ENCODE measurements at places on chromosomes 3 and 15.

GRCh38 chr15:29051422-29051821 is 165.6 kb downstream of the APBA2 start:
- DNase-seq, result no peak
- H3K36me3 ChIP-seq, result no peaks in the 10 kb centered on the region
- H3K27ac ChIP-seq, result no peak overlapping the region

GRCh38 chr3:58188173-58188564 is 22.6 kb downstream of the DNASE1L3 start:
- H3K27ac ChIP-seq, result peak overlapping the region; percentile 62
- no peaks in the 10 kb centered on the region for H3K27me3 ChIP-seq
- no peak overlapping the region for H3K4me3 ChIP-seq
- no peaks in the 10 kb centered on the region for H3K36me3 ChIP-seq
- no peak for DNase-seq

GRCh38 chr15:39099524-39099923 is 481.4 kb upstream of the THBS1 start:
- H3K4me3 ChIP-seq, result no peak overlapping the region
- DNase-seq, result no peak
- H3K27me3 ChIP-seq, result no peaks in the 10 kb centered on the region

- H3K27ac ChIP-seq, result peak overlapping the region; percentile 93
- no peak overlapping the region for H3K4me3 ChIP-seq
- H3K36me3 ChIP-seq, result peaks cover 74% of the 10 kb centered on the region
- H3K4me1 ChIP-seq, result peaks cover 52% of the 10 kb centered on the region
- DNase-seq, result no peak
Measured at GRCh38 chr3:8548502-8549275, 47.1 kb downstream of the LMCD1 start.

GRCh38 chr3:3503411-3503810 is 295.8 kb upstream of the LRRN1 start:
- no peaks in the 10 kb centered on the region for H3K4me1 ChIP-seq
- H3K36me3 ChIP-seq, result no peaks in the 10 kb centered on the region
- DNase-seq, result no peak
- no peak overlapping the region for H3K4me3 ChIP-seq

DNA sequence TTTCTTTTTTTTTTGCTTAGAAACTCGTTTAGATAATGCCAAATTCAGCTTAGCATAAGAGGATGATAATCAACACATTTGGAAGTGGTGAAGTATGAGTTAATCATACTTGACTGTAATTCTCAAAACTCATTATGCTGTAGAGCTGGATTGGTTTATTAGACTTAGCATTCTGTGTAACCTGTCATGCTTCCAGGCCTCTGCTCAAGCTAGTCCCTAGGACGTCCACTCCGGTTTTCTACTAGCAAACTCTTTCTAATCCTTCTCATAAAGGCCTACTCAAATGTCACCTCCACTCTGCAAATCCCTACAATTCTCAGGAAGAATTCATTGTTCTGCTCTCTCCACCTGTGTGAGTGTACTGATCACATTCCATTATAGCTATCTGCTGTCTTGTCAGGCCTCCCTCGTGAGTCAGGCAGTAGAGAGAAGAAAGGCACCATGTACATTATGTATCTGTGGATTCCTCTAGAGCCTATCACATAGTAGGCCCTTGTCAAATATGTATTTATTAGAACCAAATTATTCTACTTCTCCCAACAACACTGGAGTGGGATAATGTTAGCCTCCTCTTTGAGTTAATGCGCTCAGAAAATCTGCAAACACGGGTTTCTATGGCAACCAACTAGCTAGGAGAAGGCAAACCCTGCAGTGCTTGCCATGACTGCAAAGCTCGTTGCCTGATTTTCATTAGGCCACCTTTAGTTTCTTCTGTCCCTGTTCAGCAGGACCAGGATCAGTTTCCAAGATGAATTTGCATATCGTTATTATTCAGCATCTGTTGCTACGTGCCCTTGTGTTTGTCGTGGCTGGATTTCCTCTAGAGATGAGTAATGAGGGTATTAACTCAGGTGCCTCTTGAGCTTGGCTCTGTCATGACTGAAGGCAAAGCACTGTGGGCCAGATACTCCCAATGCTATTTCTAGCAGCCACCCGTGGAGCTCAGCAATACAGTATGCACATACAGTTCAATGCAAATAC is 30.7 kb downstream of the ATP13A5 start:
- DNase-seq, result no peak
- H3K36me3 ChIP-seq, result no peaks in the 10 kb centered on the region

DNA sequence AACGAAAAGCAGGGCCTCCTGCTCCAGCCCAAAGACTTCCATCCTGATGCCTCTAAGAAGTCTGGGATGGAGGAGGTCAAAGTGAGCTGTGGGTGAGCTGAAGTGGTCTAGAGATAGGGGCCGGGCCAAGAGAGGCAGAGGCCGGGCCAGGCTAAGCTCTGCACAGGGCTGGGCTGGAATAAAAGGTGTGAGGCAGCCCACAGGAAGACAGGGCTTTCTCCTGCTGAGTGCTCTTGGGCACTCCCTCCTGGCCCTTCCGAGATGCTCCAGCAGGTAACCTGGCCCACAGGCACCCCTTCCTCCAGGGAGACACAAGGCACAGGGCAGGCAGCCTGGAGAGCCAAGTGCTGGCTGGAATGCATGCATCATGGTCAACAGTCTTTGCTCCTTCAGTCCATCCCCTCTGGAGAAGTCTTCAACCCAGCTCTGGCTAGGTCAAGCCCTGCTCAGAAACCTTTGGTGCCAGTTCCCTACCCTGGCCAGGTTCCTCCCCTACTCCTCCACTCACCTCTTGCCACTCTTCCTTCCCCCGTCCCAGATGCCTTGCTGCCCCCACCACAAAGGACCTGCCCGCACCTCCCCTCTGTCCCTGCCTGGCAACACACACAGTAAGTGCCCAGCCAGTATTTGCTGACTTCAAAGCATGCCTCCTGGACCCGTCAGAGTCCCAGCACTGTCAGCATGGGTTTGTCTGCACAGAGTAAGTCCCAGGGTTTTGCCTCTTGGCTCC is 93.6 kb downstream of the SEC22A start:
- H3K27ac ChIP-seq, result no peak overlapping the region
- no peak overlapping the region for H3K4me3 ChIP-seq
- no peaks in the 10 kb centered on the region for H3K36me3 ChIP-seq
- no peak for DNase-seq
- no peaks in the 10 kb centered on the region for H3K4me1 ChIP-seq

GRCh38 chr3:195117978-195118581 is 152.9 kb downstream of the XXYLT1 start:
- H3K27me3 ChIP-seq, result no peaks in the 10 kb centered on the region
- no peaks in the 10 kb centered on the region for H3K36me3 ChIP-seq
- H3K4me3 ChIP-seq, result no peak overlapping the region
- H3K4me1 ChIP-seq, result no peaks in the 10 kb centered on the region

GRCh38 chr15:57370929-57371328 is 5.4 kb upstream of the CGNL1 start:
- no peak for DNase-seq
- H3K27ac ChIP-seq, result no peak overlapping the region
- H3K4me1 ChIP-seq, result no peaks in the 10 kb centered on the region
- H3K4me3 ChIP-seq, result no peak overlapping the region

- DNase-seq, result no peak
- H3K4me3 ChIP-seq, result no peak overlapping the region
- H3K4me1 ChIP-seq, result no peaks in the 10 kb centered on the region
- H3K27ac ChIP-seq, result no peak overlapping the region
- H3K27me3 ChIP-seq, result no peaks in the 10 kb centered on the region
Measured at GRCh38 chr3:79167651-79168416, 600.0 kb downstream of the ROBO1 start.

DNA sequence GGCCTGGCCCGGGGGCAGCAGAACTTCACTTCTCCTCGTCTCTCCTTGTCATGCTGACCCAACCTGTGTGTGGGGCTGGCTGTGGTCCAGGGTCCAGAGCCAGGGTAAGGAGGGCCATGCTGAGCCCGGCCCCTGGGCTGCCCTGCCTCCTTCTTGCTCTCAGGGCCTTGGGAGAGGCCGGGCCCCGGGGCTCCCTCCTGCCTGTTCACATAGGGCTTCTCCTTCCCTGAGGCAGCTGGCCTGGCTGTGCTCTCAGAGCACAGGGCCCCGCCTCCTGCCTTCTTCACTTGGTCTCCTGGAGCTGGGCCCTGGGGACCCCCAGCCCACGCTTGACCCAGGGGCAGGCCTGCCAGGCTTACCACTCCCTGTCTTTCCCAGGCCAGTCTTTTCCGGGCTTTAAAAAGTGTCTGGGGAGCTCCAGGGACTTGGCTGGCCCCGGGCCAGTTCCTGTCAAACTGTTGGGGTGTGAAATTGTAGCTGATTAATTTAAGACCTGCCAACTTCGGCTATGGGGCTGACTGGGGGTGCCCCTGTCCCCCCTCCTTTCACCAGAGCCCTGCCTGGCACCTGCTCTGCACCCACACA is 11.8 kb downstream of the PLXNA1 start:
- no peak overlapping the region for H3K4me3 ChIP-seq
- H3K4me1 ChIP-seq, result peaks cover 31% of the 10 kb centered on the region
- peak overlapping the region; percentile 27 for H3K27ac ChIP-seq
- no peaks in the 10 kb centered on the region for H3K36me3 ChIP-seq
- DNase-seq, result no peak
- no peaks in the 10 kb centered on the region for H3K27me3 ChIP-seq

GRCh38 chr15:23572844-23573243 is 7.4 kb downstream of the MKRN3 start:
- H3K4me3 ChIP-seq, result no peak overlapping the region
- no peaks in the 10 kb centered on the region for H3K36me3 ChIP-seq

GRCh38 chr15:34942363-34942762 is 27.2 kb downstream of the AQR start:
- H3K4me3 ChIP-seq, result no peak overlapping the region
- no peaks in the 10 kb centered on the region for H3K4me1 ChIP-seq
- H3K27ac ChIP-seq, result no peak overlapping the region
- H3K27me3 ChIP-seq, result no peaks in the 10 kb centered on the region
- H3K36me3 ChIP-seq, result no peaks in the 10 kb centered on the region

- peak overlapping the region; percentile 0 for H3K4me3 ChIP-seq
- no peaks in the 10 kb centered on the region for H3K36me3 ChIP-seq
- no peaks in the 10 kb centered on the region for H3K27me3 ChIP-seq
- DNase-seq, result peak; percentile 86
- peaks cover 40% of the 10 kb centered on the region for H3K4me1 ChIP-seq
Measured at GRCh38 chr3:45677033-45677446, 12.2 kb upstream of the SACM1L start.

GRCh38 chr3:195186041-195186709 is 84.8 kb downstream of the XXYLT1 start:
- no peak overlapping the region for H3K4me3 ChIP-seq
- DNase-seq, result no peak
- peaks cover 54% of the 10 kb centered on the region for H3K4me1 ChIP-seq
- H3K27ac ChIP-seq, result no peak overlapping the region
- H3K27me3 ChIP-seq, result no peaks in the 10 kb centered on the region

DNA sequence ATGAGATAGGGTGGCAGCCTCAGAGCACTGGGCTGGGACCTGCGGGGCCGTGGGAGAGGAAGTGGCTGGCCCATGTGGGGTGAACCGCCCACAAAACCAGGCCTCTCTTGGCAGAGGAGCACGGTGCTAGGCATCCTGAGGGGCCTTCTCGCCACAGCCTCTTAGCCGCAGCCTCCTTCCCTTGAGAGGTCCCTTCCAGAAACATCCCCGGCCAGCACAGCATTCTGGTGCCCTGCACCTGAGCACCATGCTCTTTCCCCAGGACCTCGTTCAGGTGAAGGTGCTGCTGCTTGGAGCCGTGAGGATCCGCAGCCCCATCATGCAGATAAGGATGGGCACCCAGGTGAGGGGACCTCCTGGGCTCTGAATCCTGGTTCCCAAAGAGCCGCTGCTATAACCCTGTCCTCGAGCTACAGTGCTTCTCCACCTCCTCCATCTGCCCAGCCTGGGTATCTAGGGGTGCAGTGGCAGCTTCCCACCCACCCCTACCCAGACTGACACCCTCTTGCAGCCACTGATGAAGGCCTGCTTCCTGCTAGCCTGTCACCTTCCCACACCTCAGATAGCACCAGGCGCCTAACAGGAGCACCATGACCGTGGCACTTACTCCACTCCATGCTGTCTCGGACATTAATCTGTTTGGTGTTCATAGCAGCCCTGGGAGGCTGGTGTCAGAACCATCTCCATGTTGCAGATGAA is 11.2 kb upstream of the TXNRD3 start:
- no peaks in the 10 kb centered on the region for H3K27me3 ChIP-seq
- no peaks in the 10 kb centered on the region for H3K36me3 ChIP-seq
- DNase-seq, result no peak
- H3K4me3 ChIP-seq, result no peak overlapping the region
- no peaks in the 10 kb centered on the region for H3K4me1 ChIP-seq

- DNase-seq, result no peak
- H3K4me3 ChIP-seq, result no peak overlapping the region
- H3K27ac ChIP-seq, result no peak overlapping the region
- H3K36me3 ChIP-seq, result no peaks in the 10 kb centered on the region
- H3K27me3 ChIP-seq, result no peaks in the 10 kb centered on the region
Measured at GRCh38 chr15:101064795-101065569, 145.8 kb downstream of the LRRK1 start.

GRCh38 chr3:41715376-41715775 is 246.5 kb downstream of the ULK4 start:
- H3K27ac ChIP-seq, result no peak overlapping the region
- no peaks in the 10 kb centered on the region for H3K36me3 ChIP-seq
- H3K27me3 ChIP-seq, result no peaks in the 10 kb centered on the region
- H3K4me1 ChIP-seq, result no peaks in the 10 kb centered on the region

- H3K4me1 ChIP-seq, result peaks cover 24% of the 10 kb centered on the region
- peak overlapping the region; percentile 0 for H3K27ac ChIP-seq
- DNase-seq, result no peak
- H3K4me3 ChIP-seq, result no peak overlapping the region
- H3K27me3 ChIP-seq, result no peaks in the 10 kb centered on the region
- H3K36me3 ChIP-seq, result no peaks in the 10 kb centered on the region
Measured at GRCh38 chr3:5197470-5198312, 10.2 kb downstream of the EDEM1 start.

GRCh38 chr3:37622999-37623883 is 238.4 kb upstream of the CTDSPL start:
- peak overlapping the region; percentile 17 for H3K4me3 ChIP-seq
- no peaks in the 10 kb centered on the region for H3K27me3 ChIP-seq
- no peaks in the 10 kb centered on the region for H3K36me3 ChIP-seq
- H3K27ac ChIP-seq, result peak overlapping the region; percentile 11

- no peak overlapping the region for H3K4me3 ChIP-seq
- no peaks in the 10 kb centered on the region for H3K4me1 ChIP-seq
- no peaks in the 10 kb centered on the region for H3K36me3 ChIP-seq
- peak overlapping the region; percentile 7 for H3K27ac ChIP-seq
- no peak for DNase-seq
Measured at GRCh38 chr3:23762759-23763477, 42.8 kb upstream of the UBE2E1 start.

- H3K4me3 ChIP-seq, result no peak overlapping the region
- no peaks in the 10 kb centered on the region for H3K27me3 ChIP-seq
- no peak for DNase-seq
- no peaks in the 10 kb centered on the region for H3K4me1 ChIP-seq
- H3K27ac ChIP-seq, result no peak overlapping the region
Measured at GRCh38 chr3:59580996-59581395, 531.2 kb upstream of the CFAP20DC start.

DNA sequence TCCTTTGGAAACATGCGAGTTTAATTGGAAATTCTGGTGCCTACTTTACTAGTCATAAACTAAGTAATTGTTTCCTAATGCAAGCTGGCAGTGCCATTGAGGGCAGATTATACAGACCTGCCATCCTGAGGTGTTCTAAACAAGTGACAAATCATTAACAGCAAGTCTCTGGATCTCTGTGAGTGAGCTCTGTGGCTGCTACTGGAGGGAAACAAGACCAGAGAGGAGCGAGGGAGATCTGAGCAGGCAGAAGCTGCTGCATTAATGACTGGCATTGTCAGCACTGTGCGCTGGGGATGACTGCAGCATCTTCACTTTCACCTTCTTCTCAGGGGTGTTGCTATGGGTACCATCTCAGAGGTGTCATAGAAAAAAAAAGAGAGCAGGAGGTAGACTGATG is 308.4 kb upstream of the DPH6 start:
- no peaks in the 10 kb centered on the region for H3K4me1 ChIP-seq
- no peaks in the 10 kb centered on the region for H3K36me3 ChIP-seq
- H3K4me3 ChIP-seq, result no peak overlapping the region
- DNase-seq, result no peak
- no peaks in the 10 kb centered on the region for H3K27me3 ChIP-seq
